ENCODE measurements at places on chromosomes 1 and 21. TPM values are rescaled to one million over a fixed set of nuclear protein-coding genes. Genes with fewer than 3 reads are reported as not detected.

OR2L3 gene
- not detected for total RNA-seq

GRCh38 chr21:28334407-28334806 is 658.3 kb downstream of the LTN1 start:
- H3K36me3 ChIP-seq: no peaks in the 10 kb centered on the region
- H3K27me3 ChIP-seq: no peaks in the 10 kb centered on the region
- no peak overlapping the region for H3K4me3 ChIP-seq
- H3K27ac ChIP-seq: peak overlapping the region; percentile 17

DNA sequence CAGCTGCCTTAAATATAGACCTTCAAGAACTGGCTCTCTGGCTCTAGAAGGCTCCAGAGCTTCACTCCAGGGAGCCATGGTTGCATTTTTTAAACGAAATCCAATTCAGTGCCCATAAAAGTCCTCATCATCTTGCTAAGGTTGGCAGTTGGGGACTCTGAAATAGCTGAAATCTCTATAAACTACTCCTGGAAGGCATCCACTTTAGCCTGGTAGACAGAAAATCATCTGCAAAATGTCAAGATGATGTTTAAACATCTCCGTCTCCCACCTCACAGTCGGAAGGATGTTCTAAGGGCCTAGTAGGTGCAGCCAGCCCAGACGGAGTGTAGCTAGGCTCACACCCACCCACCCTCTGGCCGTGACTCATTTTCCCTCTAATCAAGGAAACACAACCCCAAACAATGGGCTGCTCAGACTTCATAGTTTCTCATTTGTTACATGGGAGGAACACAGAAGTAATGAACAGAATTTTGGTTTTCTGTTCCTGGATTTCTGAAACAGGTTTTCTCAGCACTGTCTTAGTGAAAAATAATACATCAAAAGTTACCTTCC is 235.4 kb upstream of the KAZN start:
- no peaks in the 10 kb centered on the region for H3K36me3 ChIP-seq
- no peak overlapping the region for H3K4me3 ChIP-seq
- peaks cover 30% of the 10 kb centered on the region for H3K4me1 ChIP-seq
- no peaks in the 10 kb centered on the region for H3K27me3 ChIP-seq
- DNase-seq: no peak
- peak overlapping the region; percentile 56 for H3K27ac ChIP-seq

- no peak overlapping the region for H3K27ac ChIP-seq
- no peaks in the 10 kb centered on the region for H3K27me3 ChIP-seq
- H3K4me1 ChIP-seq: no peaks in the 10 kb centered on the region
- DNase-seq: no peak
- no peak overlapping the region for H3K4me3 ChIP-seq
- peaks cover 18% of the 10 kb centered on the region for H3K36me3 ChIP-seq
These were observed 53.5 kb downstream of the SLC37A1 start for GRCh38 chr21:42567214-42567555.

DNA sequence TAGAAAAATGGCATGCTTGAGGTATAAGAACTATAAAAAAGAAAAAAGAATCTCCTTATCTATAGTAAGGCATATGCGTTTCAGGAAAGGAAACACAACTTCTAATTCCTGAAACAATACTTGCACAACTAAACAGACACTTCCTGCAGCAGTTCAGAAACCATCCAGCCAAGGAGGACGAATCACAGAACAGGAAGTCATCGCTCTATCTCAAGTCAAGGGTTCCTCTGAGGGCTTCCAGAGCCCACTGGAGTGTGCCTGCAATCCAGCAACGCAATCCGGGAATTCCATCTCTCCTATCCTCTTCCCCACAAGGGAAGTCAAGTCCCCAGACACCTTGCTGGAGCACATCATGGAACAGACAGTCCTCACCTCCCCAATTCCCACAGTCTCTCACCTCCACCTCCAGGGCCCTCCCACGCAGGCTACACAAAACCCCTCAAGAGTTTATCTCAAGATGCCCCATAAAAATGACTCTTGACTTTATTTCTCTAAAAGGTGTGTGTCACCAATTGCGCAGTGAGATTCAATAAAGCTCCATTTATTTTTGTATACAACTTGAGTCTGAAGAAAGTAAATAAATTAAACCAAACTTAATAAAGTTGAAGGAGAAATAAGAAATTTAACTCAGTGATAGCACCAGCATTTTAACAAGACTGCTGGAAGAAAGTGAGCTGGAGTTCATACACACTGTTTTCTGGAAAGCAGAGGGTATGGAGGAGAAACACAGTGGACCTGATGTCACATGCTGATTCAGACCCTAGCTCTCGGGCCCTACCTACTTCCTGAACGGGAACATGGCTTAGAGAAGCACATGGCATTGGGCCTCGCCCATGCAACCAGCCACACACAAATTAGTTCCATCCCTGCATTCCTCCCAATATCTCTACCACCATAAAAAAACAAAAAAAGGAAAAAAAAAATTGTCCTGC is 39.9 kb downstream of the SIPA1L2 start:
- peaks cover 35% of the 10 kb centered on the region for H3K4me1 ChIP-seq
- no peak overlapping the region for H3K27ac ChIP-seq
- DNase-seq: no peak
- no peaks in the 10 kb centered on the region for H3K36me3 ChIP-seq
- no peak overlapping the region for H3K4me3 ChIP-seq

- no peaks in the 10 kb centered on the region for H3K27me3 ChIP-seq
- no peak overlapping the region for H3K27ac ChIP-seq
- no peak for DNase-seq
- H3K4me1 ChIP-seq: no peaks in the 10 kb centered on the region
- H3K36me3 ChIP-seq: no peaks in the 10 kb centered on the region
These were observed 23.2 kb upstream of the CLDN17 start for GRCh38 chr21:30189773-30190172.

GRCh38 chr1:212430955-212431394 is 1.7 kb upstream of the NENF start:
- peaks cover 21% of the 10 kb centered on the region for H3K4me1 ChIP-seq
- no peak for DNase-seq
- H3K27ac ChIP-seq: no peak overlapping the region
- H3K4me3 ChIP-seq: no peak overlapping the region
- H3K27me3 ChIP-seq: no peaks in the 10 kb centered on the region

ADAM30 gene
- not detected for total RNA-seq

DNA sequence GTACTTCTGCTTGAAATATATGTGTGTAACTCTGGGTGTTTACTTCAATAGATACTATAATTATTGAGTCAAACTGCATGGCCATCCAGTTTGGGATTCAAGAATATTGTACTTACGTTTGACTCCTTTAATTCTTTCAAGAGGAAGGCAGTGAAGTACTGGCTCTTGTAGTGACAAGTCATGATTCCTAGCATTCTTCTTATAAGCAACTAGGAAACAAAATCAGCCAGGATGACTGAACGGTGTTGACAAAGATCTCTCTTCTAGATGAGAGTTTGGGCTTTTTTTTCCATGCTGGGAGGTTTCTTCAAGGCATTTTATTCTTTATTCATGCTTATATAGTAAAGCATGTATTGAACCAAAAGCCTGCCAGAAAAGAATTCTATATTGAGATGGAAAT is 58.3 kb downstream of the CLEC20A start:
- no peak for DNase-seq
- no peaks in the 10 kb centered on the region for H3K36me3 ChIP-seq
- H3K4me3 ChIP-seq: no peak overlapping the region
- peaks cover 18% of the 10 kb centered on the region for H3K4me1 ChIP-seq
- no peak overlapping the region for H3K27ac ChIP-seq
- no peaks in the 10 kb centered on the region for H3K27me3 ChIP-seq

TFF2 gene
- not detected for total RNA-seq

DNA sequence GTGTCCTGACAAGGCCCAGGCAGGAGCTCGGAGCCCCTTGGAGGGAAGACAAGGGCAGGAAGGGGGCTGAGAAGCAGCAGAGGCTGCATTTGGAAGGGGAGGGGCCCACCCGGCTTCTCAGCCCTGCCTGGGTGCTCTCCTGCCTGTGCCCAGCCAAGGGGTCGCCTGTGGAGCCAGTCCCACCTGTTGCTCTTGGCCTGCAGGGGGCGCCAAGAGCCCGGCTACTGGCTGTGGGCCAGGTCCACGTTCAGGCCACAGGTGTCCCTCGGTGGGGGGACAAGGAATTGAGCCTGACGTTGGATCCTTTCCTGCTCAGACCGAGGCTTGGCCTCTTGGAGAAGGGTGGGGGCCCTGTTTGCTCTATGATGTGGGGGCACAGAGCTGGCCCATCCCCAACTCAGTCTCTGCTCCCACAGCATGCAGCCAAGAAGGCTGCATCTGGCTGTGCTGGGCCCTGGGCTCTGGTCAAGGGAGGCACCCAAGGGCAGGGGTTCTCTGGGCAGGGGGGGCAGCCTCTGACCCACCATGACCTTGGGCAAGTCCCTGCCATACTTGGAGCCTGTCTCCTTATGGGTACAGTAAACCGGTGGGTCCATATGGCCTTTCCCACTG is 10.9 kb downstream of the WNT4 start:
- H3K4me3 ChIP-seq: no peak overlapping the region
- no peak for DNase-seq
- H3K4me1 ChIP-seq: peaks cover 29% of the 10 kb centered on the region

FMO3 gene
- total RNA-seq: 0.98 TPM
